Colonic mucosa (tissue), 4 donors: ENCODE measurements at places on chromosomes 12 and 14. TPM values are rescaled to one million over a fixed set of nuclear protein-coding genes. Genes with fewer than 3 reads are reported as not detected.

- H3K36me3 ChIP-seq = no peaks in the 10 kb centered on the region
- no peak overlapping the region for H3K4me3 ChIP-seq
- DNase-seq = no peak
Observed at GRCh38 chr12:1305063-1305434, 289.3 kb downstream of the FBXL14 start.

- no peak for DNase-seq
- no peaks in the 10 kb centered on the region for H3K27me3 ChIP-seq
- H3K4me3 ChIP-seq = no peak overlapping the region
- no peaks in the 10 kb centered on the region for H3K36me3 ChIP-seq
Observed at GRCh38 chr14:99936056-99936455, 129.2 kb upstream of the EVL start.

The COCH gene
- 2.4 TPM for total RNA-seq

- H3K36me3 ChIP-seq = no peaks in the 10 kb centered on the region
- no peaks in the 10 kb centered on the region for H3K4me1 ChIP-seq
- H3K4me3 ChIP-seq = no peak overlapping the region
Observed at GRCh38 chr12:68222326-68222725, 3.3 kb downstream of the IL26 start.

- DNase-seq = no peak
- peaks cover 5% of the 10 kb centered on the region for H3K27me3 ChIP-seq
- no peak overlapping the region for H3K27ac ChIP-seq
- no peaks in the 10 kb centered on the region for H3K36me3 ChIP-seq
- no peaks in the 10 kb centered on the region for H3K4me1 ChIP-seq
Observed at GRCh38 chr14:104385111-104385510, 194.5 kb upstream of the C14orf180 start.

GRCh38 chr14:95026851-95027463, 130.4 kb downstream of the DICER1 start:
- H3K27ac ChIP-seq = no peak overlapping the region
- no peaks in the 10 kb centered on the region for H3K27me3 ChIP-seq
- H3K36me3 ChIP-seq = no peaks in the 10 kb centered on the region
- H3K4me3 ChIP-seq = no peak overlapping the region
- DNase-seq = no peak
